ENCODE measurements at places on chromosomes 6 and 20.

DNA sequence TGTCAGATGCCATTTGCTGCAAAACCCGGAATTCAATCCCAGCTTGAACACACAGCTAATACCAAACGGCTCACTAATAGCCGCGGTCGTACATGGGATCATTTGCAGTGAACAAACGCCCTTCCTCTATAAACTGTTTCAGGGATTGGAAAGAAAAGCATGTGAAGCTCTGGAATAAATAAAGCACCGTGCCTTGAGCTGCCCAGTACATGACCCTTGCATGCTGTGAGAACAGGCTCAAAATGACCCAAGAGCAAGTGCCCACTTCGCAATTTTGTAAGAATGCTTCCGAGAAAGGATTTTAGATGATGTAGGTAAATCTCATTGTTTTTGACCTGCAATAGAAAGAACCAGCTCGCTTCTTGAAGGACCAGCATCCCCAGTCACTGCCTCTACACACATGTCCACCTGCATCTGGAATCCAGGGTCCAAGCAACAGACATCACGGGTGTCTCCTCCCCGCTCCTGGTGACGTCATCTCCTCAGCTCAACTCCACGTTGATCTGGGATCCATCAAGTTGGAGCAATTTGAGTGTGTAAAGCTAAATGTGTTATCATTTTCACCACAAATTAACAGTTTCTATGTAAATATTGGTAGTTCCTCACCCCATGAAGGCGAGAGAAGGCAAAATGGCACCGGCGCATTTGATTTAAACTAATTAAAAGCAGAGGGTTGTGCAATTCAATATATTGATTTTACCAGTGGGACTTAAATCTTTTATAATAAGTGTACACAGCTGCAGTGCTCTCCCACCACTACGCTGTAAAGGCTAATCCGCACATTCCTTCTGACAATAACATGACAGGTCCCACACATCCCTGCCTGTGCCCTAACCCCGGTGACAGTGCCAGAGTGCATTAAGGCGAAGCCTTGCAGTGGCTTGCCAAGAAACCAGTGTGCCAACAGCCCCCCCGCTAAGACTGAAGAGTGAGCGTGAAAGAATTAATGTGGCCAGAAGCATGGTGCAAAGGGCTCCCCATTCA lies 6.2 kb downstream of the BMP7 start:
- DNase-seq: no peak

GRCh38 chr6:163793011-163793983 lies 378.8 kb downstream of the QKI start:
- no peak for DNase-seq

DNA sequence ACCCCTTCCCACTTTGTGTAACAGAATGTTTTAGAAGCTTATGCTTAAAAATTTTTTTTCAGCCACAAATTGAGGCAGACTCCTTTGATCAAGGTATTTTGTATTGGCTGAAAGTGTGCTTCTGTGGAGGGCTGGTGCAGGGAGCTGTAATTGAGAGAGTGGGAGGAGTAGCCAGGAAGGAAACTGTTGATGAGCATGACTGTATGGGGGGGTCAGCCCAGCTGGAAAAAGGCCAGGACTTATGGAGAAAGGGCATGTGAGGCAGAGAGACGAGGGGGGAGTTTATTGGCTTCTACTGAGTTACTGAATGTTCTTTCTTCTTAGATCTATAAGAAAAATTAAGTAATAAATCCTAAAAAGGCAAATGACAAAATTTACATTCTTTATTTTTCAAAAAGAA lies 13.4 kb downstream of the RFPL4B start:
- DNase-seq: no peak

GRCh38 chr6:69917834-69918233 lies 51.5 kb downstream of the COL19A1 start:
- no peak for DNase-seq

GRCh38 chr6:46715141-46715540 lies 20.0 kb downstream of the PLA2G7 start:
- DNase-seq: no peak

GRCh38 chr20:34713194-34713943 lies 9.2 kb downstream of the TP53INP2 start:
- no peak for DNase-seq

DNA sequence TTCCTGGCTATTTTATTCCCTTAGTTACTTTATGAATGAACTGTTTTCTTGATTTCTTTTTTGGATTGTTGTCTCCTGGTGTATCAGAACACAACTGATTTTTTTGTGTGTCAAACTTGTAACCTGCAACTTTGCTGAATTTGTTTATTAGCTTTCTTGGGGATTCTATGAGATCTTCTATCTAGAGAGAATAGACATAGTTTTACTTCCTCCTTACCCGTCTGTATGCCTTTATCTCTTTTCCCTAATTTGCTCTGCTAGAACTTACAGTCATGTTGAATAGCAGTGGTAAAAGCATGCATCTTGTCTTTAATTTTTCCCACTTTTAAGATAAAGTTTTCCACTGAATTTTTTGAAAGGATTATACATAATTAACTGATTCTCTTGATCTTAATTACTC lies 13.2 kb downstream of the RNF146 start:
- DNase-seq: no peak

- DNase-seq: no peak
Observed at GRCh38 chr6:97097068-97098047, 172.8 kb downstream of the KLHL32 start.

- DNase-seq: no peak
Observed at GRCh38 chr6:170003027-170003426, 251.6 kb downstream of the ERMARD start.

GRCh38 chr20:58308680-58309527 lies 611 bp upstream of the RAB22A start:
- peak; percentile 71 for DNase-seq

DNA sequence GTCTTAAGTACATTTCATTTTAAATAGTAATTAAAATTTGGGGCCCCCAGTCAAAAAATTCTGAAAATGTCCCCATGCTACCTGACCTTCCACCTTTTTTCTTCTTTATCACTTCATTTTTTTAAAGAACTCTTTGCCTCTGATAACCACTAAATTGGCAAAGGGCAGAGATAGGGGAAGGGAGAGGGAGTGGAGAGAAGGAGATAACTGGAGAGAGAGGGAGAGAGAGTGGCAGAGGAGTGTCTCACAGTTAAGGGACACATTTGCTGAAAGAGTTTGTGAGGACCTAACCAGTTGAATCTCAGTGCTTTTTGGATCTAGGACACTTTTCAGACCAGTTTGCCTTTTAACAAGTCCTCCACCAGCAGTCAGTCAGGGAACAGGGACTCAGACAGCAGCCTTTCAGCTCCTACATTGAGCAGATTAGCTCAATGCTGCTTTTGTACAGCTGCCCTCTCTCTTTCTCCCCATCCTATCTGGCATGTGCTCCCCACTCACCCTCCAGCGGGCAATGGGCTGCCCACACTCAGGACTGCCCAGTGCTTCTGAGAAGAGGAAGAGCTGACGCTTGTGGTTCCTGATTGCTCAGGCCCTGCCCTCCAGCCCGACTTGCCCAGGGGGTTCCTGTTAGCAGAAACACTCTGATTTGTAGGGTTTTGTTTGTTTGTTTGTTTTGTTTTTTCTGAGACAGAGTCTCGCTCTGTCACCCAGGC lies 14.4 kb downstream of the ARMC2 start:
- DNase-seq: no peak

DNA sequence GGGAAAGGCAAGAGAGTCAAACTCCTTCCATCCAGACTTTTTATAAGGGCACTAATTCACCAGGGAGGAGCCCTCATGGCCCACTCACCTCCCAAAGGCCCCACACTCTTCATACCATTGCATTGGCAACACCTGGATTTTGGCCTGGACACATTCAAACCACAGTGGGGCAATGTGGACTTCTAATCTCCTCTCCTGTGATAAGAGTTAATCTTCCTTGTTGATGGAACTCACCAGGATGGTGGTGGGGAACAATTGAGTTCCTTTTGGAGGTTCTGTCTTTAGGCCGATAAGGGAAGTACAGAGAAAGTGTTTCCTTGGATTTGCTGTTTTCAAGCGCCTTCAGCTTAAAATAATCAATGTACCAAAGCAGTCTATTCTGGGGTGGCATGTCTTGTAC lies 268.7 kb downstream of the CD83 start:
- no peak for DNase-seq

DNA sequence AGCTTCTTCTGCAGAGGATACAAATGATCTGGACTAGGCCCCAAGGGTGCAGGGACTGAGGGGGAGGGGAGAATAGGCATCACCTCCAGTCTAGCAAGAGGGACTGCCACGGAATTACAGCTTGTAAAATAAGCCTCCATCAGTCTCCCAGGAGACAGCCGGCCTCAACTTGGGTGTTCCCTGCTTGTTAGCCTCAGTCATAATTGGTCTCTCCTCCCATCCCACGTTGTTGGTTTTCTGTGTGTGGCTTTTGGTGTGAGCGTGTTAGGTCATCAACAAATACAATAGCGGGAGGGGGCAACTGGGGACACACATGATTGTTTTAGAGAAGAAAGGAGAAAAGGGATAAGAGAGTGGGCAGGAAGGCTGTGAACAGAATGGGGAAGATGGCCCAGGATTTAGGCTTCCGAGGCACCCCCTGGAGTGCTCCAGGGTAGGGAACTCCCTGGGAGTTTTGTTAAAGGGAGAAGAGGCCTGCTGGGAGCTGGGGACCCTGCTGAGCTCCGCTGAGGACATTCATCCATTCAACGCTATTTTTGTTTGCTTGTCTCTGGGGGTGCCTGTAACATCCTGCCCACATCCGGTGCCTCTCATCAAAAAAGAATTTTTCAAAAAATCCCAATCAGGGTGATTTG lies 9.2 kb downstream of the FOXA2 start:
- no peak for DNase-seq

GRCh38 chr20:52145587-52145986 lies 46.0 kb downstream of the ZFP64 start:
- no peak for DNase-seq

DNA sequence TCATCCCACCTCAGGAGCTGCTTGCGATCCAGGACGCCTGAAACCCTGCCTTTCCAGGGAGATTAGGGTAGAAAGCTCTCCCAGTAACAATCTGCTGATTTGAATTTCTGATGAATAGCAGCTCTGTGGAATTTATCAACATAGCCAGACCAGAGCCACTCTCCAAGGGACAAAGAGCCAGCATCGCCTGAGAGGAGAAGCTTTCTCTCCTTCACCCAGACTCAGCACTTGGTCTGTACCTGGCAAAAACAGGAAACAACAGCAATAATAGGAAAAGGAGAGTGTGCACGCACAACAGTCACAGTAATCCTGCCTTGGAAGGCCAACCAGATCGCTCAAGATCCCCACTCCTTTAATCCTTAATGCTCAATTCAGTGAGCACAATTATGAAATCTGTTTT lies 22.3 kb upstream of the ROS1 start:
- DNase-seq: no peak

- no peak for DNase-seq
Observed at GRCh38 chr6:41353333-41353732, 17.9 kb downstream of the NCR2 start.

- DNase-seq: no peak
Observed at GRCh38 chr6:160972111-160972510, 19.5 kb upstream of the MAP3K4 start.

DNA sequence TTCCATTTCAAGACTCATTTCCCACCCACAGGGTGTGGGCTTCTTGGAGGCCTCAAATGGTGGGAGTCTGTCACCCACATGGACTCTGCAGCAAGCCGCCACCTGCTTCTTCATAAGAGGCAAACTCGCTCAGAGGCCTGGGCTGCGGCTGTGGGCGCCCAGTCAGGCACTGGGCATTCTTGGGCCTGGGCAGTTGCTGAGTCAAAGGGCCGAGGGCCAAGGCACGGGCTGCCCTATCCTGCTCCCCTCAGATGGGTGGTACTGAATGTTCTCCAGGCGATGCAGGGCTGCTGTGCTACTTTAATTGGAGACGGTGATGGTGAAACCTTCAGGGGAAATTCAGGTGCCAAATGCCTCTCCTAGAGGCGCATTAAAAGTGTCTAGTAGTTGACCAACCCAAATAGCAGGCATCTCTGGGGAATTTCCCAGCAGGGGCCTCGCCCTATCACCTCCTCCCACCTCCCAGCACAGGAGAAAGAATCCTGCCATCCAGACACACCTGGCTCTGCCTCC lies 57.9 kb downstream of the MAFB start:
- no peak for DNase-seq

DNA sequence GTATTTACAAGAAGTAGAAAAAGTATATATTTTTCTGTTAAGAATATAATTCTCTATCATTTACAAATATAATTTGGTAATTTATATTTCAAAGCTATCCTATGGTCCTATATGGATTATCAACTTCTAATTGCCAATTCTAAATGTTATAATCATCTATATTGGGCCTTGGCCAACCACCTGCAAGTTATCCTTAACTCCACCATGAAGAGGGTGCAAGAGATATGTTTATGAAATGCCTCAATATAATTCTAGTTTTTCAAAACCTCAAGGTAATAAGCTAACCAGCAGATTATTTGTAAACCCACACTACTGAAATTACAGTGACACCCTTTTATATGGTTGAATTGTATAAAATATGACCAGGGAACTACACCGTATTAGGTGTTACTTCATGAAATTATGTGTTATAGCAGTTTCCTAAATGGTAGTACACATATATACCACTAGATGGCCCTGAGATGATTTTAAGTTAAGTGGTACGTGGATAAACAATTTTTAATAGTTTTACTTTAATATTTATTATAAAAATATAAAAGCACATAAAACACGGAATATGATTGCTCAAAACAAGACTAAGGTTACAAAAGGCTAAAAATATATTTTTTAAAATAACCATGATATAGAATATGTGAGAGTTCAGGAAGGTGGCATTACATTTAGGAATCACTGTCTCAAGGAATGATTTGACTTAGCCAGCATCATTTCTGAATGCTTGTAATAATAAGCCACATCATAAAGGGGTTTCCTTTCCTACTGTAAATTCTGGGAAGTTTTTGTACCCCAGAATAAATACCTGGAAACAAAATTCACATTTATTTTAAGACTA lies 9.8 kb upstream of the PNISR start:
- DNase-seq: no peak

DNA sequence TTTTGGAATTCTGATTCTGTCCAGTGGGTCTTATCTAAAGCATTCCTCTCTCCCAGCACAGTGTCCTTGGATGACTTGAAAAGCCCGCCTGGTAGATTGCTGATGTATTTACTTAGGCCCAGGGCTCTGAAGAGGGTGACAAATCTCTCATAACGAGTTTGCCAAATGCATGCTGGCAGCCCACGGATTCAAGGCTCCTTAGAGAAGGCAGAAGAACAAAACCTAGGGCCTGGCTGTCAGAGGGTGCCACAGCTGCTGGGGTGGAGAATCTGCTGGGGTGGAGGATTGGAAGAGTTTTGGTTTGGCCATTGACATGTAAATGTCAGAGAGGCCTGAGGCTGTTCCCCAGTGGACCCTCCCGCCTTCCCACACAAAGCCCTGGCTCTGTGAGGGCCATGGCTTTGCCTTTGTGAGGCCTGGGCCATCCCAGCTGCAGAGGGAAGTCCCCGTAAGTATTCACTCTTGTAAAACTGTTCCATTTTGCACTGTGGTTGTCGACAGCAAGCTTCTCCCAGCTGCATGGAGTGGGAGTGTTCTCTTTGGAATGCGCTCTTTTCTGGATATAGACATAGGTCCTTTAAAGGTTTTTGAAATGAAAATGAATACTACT lies 50.3 kb downstream of the ANKRD6 start:
- DNase-seq: no peak
